HT-29 (cell line): ENCODE measurements at places on chromosomes 3 and 15.

GRCh38 chr15:95610945-95611344 lies 719.6 kb upstream of the NR2F2 start:
- no peak for DNase-seq

- no peak for DNase-seq
Measured at GRCh38 chr15:74776821-74777768, 4.8 kb upstream of the CSK start.

GRCh38 chr3:88795503-88795902 lies 311.9 kb upstream of the EPHA3 start:
- DNase-seq = no peak

GRCh38 chr15:85031944-85032558 lies 50.4 kb downstream of the PDE8A start:
- no peak for DNase-seq

GRCh38 chr15:60758961-60759729 lies 280.2 kb upstream of the ICE2 start:
- DNase-seq = no peak

DNA sequence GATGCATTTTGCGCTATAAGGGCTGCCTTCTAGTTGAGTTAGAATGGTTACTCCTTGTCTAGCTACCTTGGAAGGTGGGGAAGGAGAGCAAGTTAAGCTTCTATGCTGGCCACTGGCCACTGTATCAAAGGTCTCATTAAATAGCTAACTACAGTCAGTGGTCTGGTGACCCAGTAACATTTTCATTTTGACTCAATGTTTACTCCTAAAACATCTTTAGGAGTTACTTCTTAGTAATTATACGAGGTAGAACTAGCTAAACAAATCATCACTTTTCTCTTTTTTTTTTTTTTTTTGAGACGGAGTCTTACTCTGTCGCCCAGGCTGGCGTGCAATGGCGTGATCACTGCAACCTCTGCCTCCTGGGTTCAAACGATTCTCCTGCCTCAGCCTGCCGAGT lies 26.7 kb downstream of the ETV5 start:
- DNase-seq = no peak

GRCh38 chr3:124504332-124505059 lies 225.8 kb upstream of the UMPS start:
- DNase-seq = no peak

DNA sequence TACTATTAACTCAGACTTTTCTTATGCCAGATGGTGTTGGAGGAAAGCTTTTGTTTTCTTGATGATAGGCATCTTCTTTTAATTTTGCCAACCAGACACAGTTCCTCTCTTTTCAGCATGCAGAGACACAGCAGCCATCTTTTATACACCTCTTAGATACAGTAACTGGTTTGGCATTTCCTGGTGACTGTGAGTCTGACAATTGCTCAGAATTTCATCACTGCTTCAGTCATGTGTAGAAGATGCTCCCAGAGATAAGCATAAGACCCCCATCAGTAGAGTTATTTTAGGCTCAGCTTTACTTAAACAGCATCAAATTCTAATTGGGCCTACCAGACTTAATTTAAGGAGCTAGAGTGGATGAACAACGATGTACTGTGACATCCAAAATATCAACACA lies 779.0 kb downstream of the SQOR start:
- DNase-seq = no peak

DNA sequence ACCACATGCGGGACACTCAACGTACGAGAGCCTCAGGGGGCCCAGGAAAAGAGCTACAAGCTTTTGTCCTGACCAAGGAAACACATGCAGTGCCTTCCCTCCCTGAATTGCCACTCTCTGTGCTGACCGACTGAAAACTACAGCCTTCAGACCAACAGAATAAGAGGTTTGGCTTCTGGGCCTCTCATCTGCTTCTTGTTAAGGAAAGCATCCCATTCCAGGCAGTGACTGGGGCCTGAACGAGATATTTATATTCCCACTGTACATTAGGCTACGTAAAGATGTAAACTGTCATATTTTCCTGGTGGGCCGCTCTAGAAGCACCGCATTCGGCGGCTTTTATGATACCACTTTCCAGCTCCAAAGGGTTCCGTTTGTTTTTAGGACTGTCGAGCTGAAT lies 208.9 kb upstream of the TPM1 start:
- no peak for DNase-seq

DNA sequence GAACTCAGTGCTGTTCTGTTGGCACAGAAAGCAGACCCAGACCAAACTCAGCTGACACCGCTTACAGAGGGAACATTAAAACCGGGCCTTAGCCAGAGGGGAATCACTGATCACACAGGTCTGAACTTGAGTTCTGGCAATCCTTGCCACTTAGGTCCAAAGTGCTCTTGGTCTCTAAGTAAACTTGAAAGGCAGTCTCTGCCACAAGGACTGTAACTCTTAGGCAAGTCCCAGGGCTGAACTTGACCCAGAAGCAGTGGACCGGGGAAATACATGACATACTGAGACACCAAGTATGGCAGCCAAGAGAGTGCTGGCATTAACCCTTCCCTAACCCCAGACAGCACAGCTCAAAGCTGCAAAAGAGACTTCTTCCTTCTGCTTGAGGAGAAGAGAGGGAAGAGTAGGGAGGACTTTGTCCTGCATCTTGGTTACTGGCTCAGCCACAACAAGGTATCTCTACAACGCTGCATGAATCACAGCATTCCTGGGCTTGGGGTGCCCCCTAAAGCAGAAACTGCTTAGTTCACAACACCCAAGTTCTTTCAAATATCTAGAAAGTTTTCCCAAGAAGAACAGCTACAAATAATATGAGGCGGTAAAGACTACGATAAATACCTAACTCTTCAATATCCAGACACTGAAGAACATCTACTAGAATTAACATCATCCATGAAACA lies 32.5 kb downstream of the NAALADL2 start:
- DNase-seq = no peak

- no peak for DNase-seq
Measured at GRCh38 chr15:42413920-42414319, 54.6 kb downstream of the CAPN3 start.

GRCh38 chr3:151166161-151166560 lies 36.9 kb downstream of the GPR171 start:
- peak; percentile 30 for DNase-seq

- no peak for DNase-seq
Measured at GRCh38 chr3:176692966-176693785, 504.1 kb downstream of the TBL1XR1 start.

GRCh38 chr3:107934808-107935207 lies 156.0 kb downstream of the CD47 start:
- no peak for DNase-seq

DNA sequence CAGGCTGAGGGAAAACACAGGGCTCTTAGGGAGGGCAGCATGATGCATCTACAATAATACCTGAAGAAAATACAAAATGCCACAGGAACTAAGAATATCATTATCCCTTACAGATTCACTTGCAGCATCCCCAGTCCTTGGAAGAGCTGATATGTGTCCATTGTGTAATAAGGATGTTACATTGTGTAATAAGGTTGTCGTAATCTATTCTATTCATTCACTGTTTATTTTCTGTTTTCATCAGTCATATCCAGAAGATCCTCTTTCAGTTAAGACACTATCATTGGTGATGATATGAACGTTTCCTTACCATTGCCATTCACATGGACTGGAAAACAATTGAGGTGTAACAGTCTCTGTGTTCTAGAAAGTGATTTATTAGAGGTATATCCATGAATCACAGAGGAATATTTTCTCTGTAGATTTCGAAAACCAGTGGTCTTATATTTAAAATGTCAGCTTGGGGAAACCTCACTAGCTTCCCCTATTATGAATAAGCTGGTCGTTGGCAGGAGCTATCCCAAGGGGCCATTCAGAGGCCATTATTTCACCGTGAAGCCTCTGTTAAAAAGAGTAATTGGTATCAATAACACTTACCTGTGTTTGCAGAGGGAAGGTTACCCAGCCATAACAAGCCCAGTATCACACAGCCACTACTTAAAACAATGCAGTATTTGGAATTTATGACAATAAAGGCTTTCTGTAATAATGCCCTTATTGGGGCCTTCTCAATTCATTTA lies 241.1 kb downstream of the ZNF385D start:
- DNase-seq = no peak

GRCh38 chr3:159994182-159994581 lies 5.5 kb downstream of the IL12A start:
- no peak for DNase-seq

DNA sequence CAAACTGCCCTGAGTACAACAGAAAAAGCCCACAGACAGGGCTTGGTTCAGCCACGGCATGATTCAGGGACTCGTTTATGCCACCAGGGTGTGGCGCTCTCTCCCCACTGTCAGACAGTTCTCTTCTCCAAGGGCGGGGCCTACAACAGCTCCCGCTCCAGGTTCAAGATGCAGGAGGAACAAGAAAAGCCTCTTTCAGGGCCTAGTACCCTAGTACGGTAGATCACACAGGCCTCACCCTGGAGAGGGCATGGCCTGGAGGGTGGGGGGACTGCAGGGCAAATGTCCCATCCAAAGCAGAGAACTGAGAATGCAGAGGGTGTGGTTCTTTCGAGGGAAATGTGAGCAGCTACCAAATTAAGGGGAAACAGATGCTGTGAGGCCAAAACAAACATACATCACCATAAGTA lies 12.0 kb downstream of the MESD start:
- peak; percentile 69 for DNase-seq

DNA sequence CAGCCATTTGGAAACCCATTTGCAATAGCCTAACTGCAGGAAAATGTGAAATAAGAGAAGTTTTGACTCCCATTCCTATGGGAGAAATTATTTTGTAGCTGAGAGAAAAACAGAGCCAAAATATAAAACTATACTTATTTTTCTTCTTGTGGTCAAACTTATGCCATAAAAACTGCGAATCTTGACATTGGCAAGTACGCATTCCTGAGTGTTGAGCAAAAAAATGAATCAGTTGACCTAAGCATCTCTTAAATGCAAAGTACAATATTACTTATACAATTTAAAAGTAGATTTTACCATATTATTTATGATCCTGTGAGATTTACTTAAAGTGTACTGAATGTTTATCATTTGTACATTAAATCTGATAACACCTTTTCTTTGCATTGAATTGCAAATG lies 50.1 kb upstream of the CMC1 start:
- no peak for DNase-seq

GRCh38 chr15:40941528-40942336 lies 11.5 kb upstream of the CHAC1 start:
- peak; percentile 91 for DNase-seq

GRCh38 chr3:44913868-44914468 lies 39.6 kb downstream of the TGM4 start:
- peak; percentile 85 for DNase-seq

GRCh38 chr15:64731805-64732151 lies 43.6 kb downstream of the RBPMS2 start:
- no peak for DNase-seq

DNA sequence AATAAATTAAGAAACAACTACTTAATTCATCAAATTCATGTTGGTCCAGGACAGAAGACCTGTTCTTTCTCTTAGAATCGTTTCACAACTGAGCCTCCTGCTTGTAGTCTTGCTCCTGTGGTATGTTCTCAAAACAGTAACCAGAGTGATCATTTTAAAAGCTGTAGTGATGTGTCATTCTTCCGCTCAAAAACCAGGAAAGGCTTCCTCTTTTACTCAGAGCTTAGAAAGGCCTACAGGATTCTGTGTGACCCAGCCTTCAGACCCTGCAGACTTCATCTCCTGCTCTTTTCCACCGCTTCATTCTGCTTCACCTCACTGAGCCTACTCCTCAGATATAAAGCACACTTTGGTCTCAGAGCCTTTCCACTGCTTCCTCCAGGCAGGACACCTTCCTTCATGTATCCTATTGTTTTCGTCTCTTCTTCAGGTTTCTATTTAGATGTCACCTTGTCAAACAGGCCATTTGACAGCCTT lies 22.7 kb downstream of the ST6GAL1 start:
- DNase-seq = no peak

DNA sequence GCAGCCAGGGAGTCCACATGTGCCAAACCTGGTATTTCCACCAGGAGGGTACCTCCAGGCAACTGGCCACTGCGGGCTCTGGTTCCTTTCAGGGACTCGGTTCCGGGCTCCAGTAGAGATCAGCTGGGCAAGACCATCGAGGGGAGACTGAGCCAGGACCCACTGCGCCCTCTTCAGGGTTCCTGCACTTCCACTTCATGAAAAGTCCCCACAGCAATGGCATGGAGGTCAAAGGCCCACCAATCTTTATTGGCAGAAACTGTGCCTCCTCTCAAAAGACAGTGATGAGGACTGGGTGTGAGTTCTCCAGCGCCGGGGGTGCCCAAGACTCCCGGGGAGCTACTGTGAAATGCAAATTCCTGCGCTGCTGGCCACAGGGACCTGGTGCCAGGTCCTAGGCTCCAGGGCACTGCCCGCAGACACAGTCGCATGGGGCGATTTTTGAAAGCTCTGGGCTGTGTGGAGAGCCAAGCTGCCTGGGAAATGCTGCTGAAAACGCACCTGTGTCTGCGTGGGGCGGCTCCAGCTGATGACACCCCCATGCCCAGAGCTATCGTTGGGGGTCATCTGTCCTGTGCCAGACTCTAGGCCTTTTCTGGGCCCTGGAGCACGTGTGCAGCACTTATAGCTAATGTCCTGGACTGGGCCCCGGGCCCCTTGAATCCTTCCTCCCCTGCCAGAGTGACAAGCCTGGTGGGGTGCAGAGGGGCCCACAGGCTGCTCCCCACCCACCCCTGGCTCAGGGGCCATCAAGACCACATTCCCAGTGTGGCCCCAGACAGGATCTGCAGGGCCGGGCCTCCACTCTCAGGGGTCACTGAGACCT lies 144.0 kb downstream of the NSMCE3 start:
- DNase-seq = no peak

GRCh38 chr3:125121246-125122010 lies 65.6 kb upstream of the HEG1 start:
- DNase-seq = no peak

DNA sequence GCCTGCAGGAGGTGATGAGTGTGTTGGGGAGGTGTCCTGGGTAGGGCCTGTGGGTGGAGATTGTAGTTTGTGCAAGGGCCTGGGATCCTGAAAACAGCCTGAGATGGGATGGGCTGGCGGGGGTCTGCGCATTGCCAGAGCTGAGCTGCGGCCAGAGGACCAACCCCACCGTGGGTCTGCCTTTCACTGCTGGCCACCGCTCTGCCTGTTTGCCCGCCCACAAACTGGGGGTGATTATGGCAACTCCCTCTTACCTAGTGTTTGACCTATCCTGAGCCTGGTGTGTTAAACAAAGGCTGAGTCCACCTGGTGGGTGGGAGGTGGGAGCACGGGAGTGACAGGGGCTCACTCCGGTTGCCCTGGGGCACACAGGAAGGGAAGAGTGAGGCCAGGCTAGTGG lies 9.8 kb downstream of the ABTB1 start:
- DNase-seq = no peak

DNA sequence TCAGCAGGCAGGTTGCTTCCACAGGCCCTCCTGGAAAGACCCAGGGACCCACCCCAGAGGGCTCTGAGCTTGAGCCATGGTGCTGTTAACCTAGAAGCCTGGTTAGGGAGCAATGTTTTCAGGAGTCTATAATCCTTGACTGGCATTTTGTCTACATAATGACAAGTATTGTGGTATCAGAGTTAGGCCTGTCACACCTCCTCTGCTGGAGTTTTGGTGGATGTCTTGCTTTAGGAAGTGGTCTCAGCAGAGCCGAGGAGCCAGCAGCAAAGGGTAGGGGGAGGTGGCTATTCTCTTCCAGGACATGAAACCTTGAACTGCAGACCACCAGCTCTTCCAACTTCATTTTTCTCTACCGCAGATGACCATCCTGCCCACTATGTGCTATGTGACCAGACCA lies 76.1 kb downstream of the CLSTN2 start:
- DNase-seq = no peak
